ENCODE measurements at places on chromosomes 4 and X. TPM values are rescaled to one million over a fixed set of nuclear protein-coding genes. Genes with fewer than 3 reads are reported as not detected.

DNA sequence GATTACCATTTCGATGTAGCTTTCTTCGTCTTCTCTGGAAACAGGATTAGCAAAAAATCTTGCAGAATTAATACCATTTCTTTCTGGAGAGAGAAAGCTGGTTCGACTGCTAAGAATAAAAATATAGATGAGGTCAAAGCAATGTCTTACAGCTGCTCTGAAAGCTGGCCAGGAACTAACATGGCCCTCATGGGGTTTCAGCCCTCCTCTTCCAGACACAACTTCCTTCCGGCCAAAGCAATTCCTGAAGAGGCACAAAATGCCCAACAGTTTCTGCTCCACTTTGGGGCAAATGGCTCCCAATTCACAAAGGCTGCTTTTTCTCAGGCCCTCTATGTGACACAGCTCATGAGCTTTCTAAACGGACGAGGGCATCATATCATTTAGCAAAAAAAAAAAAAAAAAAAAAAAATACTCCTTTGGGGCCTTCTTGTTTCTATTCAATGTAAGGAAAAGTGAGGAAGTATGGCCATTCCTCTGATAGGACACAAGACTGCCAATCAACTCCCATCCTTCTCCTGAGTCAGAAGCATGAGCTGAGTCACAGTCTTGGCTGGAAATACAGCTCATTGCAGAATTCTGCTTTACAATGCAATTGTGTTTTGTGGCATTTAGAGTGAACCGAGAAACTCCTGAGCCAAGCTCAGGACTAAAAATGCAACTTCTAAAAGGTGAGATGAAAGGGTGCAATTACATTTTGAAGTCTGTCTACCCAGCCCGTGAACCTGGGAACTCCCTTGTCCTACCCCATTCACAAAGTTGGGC is 42.7 kb upstream of the CTAG2 start:
- DNase-seq, result no peak

PCDH11X gene
- not detected for total RNA-seq

CFAP47 gene
- not detected for total RNA-seq

DNA sequence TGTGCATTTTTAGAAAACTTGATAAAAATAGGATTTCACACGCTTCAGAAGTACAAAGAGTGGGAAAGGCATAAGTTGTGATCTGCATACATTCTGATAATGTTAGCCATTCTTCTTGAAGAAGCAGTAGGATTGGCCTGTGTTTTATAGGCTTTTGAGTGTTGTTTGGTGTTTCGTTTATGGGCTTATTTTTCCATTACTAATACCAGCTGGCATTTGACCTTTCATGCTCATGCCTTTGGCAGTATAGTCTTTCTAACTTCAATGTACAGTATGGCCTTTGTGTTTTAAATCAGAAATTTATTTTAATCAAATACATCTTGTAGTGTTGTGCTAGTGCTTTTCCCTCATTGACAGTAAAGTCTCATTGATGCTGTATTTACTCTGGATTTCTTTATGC is 51.5 kb upstream of the SLC4A4 start:
- DNase-seq, result no peak

GRCh38 chrX:793216-793770 is 162.7 kb downstream of the SHOX start:
- DNase-seq, result no peak

- DNase-seq, result no peak
These were observed 60.9 kb downstream of the IRF2 start for GRCh38 chr4:184413261-184414046.

DNA sequence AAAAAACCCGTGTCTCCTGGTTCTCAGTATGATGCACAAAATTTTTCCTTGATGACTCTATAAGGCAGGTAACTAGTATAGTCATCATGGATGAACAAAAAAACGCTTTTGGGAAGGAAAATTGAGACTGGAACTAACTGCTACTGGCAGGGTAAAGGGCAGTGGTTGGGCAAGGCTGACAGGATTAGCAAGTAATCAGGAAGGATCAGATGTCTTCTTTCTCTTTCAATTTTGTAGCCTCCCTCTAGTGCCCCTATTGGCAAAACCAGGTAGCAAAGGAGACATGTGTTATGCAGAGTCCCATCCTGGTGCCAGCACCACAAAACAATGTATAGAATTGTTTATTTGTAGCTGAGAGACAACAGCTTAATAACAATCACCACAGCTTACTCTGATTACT is 12.8 kb upstream of the SLITRK4 start:
- no peak for DNase-seq

- DNase-seq, result no peak
These were observed 162.1 kb downstream of the APBB2 start for GRCh38 chr4:41052287-41052686.

VCX gene
- not detected for total RNA-seq

GRCh38 chr4:15506464-15506863 is 36.8 kb downstream of the CC2D2A start:
- DNase-seq, result no peak

- no peak for DNase-seq
These were observed 350.8 kb upstream of the KLF3 start for GRCh38 chr4:38313175-38313574.

DNA sequence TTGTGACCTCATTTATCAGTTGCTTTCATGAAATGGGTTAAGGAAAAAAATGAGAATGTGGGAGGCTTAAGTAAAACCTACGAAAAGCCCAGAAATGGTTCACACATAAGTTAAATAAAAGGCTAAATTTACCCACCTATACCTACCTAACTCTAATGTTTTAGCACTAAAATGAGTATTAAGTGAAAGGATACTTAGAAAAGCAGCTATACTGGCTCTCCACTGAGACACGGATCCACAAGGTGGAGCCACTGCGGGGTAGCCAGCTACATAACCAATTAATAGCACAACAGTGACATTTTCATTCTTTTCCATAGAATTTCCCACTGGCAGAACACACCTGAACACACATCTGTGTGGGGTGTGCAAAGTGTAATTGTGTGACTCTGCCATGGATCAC is 101.9 kb downstream of the MAML3 start:
- DNase-seq, result peak; percentile 68

RNF212 gene
- total RNA-seq, result not detected

RHOXF2 gene
- total RNA-seq, result not detected

GRCh38 chr4:42489095-42489494 is 91.8 kb downstream of the SHISA3 start:
- DNase-seq, result no peak

GRCh38 chr4:32625687-32626337 is 1905.6 kb downstream of the PCDH7 start:
- DNase-seq, result no peak

- no peak for DNase-seq
These were observed 507.8 kb upstream of the INTU start for GRCh38 chr4:127124919-127125318.

NEUROG2 gene
- total RNA-seq, result not detected

TMSB15B gene
- total RNA-seq, result 0.37 TPM
